ENCODE measurements at places on chromosomes 6 and 20.

DNA sequence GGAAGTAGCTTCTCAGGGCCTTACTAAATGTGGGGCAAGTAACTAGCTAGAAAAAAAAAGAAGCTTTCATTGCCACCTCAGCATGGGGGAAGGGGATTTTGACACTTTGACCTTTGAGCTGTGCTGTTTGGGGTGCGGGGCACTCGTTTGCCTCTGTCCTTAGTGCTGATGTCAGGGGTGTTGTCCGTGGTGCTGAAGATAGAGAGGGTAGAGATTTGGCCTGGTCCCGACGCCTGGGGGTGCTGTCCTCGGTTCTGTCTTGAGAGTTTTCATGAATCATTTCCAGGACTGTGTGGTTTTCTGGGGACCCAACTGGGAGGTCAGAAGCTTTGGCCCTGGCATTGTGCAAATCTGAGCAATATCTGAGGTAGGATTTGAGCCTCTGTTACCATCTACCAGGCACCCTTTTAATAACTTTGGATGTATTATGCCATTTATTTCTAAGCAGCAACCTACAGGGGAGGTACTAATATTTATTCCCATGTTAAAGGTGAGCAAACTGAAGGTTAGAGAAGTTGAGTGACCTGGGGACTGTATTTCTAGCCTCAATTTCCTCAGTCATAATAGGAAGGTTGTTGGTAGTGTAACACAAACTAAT, 78.0 kb downstream of the DLGAP4 start:
- DNase-seq = peak; percentile 36

GRCh38 chr20:18388860-18389259, 78.0 kb downstream of the DZANK1 start:
- DNase-seq = peak; percentile 60

GRCh38 chr6:3340894-3341293, 82.1 kb downstream of the PSMG4 start:
- peak; percentile 48 for DNase-seq

- DNase-seq = no peak
Measured at GRCh38 chr6:13479206-13479800, 8.1 kb downstream of the GFOD1 start.

DNA sequence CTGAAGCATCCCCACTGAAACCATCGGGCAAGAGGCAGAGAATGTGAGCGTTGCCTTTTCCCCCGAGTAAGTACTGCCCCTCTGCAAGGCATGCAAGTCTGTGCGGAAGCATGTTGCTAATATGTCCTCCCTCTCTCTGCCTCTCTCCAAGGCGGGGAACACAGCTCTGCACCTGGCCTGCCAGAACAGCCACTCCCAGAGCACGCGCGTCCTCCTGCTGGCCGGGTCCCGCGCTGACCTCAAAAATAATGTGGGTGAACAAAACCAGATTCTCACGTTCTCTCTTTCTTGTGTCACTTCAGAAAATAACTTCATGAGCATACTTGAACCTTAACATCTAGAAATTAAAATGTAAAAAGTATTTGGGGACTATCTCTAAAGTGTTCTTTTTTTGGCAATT, 26.4 kb downstream of the LYRM2 start:
- no peak for DNase-seq

- no peak for DNase-seq
Measured at GRCh38 chr6:160221423-160221822, 37.2 kb downstream of the SLC22A2 start.

DNA sequence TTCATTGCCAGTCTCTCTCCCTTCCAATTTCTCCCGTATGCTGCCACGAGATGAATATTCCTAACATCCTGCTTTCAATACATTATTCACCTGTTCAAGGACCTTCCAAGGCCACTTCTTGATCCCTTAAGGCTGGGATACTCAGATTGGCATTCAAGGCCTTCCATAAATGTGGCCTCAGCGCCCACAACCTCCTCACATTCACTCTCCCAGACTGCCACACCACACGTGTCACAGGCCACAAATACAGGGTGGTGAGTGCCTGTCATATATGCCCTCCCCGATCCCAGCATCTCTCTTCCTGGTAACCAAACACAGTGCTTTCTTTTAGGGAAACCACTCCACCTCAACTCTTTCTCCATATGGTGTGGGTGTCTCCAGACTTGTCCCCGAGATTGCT, 55.5 kb downstream of the TTI1 start:
- no peak for DNase-seq

- DNase-seq = no peak
Measured at GRCh38 chr6:4585682-4586468, 190.3 kb upstream of the CDYL start.

GRCh38 chr6:143333749-143334520, 116.6 kb downstream of the ADAT2 start:
- DNase-seq = no peak

- DNase-seq = peak; percentile 94
Measured at GRCh38 chr6:141169419-141169818, 963.3 kb upstream of the GJE1 start.

DNA sequence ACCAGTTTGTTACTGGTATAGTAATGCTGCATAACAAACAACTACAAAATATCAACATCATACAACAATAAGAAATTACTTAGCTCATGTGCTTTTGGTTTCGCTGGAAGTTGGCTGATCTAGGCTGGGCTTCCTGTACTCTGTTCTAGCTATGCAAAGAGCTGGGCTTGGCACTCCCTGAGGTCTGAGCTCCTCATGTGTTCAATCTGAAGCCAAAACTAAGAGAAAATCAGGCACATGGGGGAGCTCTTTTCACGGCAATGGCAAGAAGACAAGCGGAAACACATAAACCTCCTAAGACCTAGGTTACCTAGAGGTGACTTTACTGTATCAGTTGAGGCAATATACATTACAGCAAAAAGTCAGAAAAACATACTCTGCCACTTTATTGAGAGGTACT, 574.2 kb downstream of the KHDRBS2 start:
- no peak for DNase-seq

GRCh38 chr20:49508435-49509199, 26.1 kb upstream of the KCNB1 start:
- DNase-seq = peak; percentile 40

- no peak for DNase-seq
Measured at GRCh38 chr6:137951064-137951597, 84.1 kb downstream of the TNFAIP3 start.

DNA sequence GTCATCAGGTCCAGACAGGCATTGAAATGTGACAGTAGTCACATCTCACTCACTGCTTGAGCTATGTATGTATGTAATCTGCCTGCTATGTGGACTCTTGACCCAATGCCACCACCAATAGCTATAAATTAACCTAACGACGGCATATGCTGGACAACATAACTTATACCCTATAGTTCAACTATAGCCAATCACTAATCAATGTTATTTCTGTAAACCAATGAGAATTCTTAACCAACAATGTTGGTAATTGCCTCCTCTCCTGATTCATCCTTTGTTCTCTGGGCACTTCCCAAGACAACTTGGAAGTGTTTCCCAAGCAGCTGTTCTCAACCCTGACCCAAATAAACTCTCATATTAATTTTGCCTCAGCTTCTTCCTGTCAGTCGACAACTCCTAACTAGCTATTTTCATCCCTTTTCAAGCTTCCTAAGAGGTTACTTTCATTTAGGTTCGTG, 24.1 kb upstream of the SERPINB1 start:
- no peak for DNase-seq

- DNase-seq = no peak
Measured at GRCh38 chr6:169156793-169157147, 96.9 kb downstream of the THBS2 start.

DNA sequence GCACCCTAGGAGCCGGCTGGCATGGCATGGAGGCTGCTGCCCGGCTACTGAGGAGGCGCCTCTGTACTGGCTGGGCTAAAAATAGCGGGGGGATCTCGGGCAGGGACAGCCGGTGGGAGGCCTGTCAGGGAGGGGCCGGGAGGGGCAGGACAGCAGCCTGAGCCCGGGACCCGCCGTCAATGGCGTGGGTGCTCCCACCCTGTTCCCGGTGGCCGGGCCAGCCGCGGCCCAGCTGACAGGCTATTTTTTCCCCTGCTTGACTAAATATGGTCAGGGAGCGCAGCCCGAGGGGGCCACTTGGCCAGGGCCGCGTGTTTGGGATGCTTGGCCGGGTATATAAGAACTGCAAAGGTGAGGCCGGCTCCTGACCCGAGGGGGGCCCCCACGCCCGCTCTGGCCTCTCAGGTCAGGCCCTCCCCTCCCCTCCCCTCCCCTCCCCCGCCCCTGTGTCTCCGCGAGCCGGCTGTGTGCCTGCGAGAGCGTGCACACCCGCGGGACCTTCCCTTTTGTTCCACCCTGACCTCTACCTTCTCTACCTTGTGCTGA, 74.4 kb upstream of the GATA5 start:
- no peak for DNase-seq

DNA sequence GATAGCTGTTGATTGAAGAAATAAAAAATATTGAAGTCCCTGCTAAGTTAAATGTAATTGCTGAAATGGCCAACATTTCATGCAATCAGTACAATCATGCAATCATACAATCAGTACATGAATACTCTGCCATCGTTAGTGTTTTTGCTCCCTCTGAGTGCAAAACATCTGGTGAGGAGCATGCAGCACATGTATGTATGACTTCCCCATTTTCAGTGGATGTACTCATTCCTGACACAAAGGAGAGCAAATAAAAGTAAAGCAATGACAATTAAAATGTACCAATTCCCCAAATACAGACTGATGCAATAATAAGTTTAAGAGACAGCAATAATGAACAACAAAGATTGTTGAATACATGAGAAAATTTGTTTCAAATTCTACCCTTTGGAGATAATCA, 140.7 kb downstream of the PLCB1 start:
- DNase-seq = no peak

DNA sequence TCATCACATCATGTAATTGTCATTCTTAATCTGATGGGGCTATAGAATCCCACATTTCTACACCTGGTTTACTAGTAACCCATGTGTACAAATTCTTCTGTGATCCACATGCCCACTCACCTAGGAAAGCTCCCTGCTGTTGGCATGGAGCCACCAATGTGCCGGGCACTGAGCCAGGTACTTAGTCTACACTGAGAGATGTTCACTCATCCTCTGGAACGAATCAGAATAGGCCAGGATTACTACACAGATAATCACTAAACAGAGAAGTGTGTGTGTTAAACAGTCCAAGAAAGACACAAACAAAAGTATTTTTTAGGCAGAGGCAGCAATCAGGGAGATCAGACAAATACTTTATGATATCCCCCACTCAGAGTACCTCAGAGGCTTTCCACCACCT, 193.2 kb upstream of the VGLL2 start:
- no peak for DNase-seq

DNA sequence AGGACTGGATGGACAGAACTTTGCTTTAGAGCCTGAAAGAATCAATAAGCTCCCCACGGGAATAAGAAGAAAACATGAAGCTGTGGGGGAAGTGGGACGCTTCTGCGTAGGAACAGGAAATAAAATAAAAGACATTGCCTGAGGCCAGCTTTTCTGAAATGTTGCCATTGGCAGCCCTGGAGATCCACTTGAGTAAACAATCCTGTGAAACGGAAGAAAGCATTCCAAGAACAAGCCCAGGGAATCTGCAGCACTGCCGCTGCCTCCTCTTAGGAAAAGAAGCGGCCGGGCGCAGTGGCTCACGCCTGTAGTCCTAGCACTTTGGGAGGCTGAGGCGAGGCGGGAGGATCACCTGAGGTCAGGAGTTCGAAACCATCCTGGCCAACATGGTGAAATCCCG, 182.3 kb upstream of the RALGAPA2 start:
- DNase-seq = no peak

DNA sequence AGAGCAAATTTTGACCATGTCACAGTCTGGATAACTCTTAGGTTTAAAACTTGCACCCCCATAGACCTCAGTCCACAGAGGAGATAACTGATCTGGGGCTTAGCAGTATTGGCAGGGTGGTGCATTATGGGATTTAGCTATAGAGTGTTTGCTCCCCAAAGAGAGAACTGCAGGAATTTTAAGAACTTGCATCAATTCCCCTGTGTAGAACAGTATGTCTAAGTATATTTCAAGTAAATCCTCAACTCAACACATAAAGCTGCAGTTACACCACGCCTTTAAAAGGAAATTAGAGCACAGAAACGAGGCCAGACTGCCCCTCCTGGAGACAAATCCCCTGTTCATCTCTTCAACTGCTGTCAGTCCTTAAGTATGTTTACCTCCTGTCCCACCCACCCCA, 144.9 kb downstream of the TRMT11 start:
- DNase-seq = no peak

DNA sequence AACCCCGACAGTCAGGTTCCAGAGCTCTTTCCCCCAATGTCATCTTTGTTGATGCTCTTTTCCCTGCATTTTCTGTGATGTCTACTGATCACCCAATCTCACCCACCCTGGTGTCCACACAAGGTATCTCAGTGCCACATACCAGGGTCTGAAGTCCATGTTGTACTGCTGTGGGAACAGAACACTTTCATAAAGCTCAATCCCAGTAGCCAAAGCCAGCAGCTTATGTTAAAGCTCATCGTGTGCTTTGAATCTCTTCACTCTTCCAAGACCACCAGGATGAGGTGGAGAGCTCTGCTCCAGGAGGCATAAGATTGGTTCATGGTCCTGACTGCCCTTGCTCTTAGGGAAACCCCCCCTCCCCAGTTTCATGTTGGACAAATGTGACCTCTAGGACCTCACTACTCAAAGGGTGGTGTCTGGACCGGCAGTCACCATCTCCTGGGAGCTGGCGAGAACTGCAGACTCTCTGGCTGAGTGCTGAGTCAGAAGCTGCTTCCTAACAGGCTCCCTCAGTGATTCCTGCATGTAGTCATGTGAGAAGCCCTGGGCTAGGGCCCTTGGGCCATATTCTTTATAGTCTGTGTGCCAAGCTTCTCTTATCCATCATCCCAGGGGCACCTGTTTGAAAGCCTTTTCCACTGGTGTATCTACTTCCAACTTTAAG, 13.4 kb upstream of the CPNE5 start:
- peak; percentile 63 for DNase-seq

DNA sequence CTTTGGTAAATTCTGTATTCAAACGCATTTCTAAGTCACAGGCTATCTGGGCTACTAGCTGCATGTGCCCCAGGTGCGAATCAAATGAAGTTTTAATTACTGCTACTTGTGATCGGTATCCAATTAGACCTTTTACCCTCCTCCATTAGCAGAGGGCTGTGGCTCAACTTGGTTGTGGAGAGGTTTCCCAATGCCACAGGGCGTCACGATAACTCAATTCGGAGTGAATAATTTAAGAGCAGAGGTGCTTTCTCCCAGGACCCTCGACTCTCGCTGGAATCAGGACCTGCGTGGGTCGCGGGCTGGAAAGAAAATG, 640 bp downstream of the SAYSD1 start:
- no peak for DNase-seq

DNA sequence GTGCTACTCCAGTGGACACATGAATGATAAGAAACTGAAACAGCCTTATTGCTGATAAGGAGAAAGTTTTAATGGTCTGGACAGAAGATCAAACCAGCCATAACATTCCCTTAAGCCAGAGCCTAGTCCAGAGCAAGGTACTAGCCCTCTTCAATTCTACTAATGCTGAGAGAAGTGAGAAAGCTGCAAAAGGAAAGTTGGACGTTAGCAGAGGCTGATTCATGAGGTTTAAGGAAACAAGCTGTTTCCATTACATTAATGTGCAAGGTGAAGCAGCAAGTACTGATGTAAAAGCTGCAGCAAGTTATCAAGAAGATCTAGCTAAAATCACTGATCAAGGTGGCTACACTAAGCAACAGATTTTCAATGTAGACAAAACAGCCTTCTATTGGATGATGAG, 634.4 kb downstream of the KIF16B start:
- DNase-seq = no peak

All from fibroblast of skin of right biceps (primary cell).